ENCODE measurements at places on chromosomes 2 and 18.
A peak's percentile ranks its signal among the peaks of the same experiment; 100 is the strongest.

DNA sequence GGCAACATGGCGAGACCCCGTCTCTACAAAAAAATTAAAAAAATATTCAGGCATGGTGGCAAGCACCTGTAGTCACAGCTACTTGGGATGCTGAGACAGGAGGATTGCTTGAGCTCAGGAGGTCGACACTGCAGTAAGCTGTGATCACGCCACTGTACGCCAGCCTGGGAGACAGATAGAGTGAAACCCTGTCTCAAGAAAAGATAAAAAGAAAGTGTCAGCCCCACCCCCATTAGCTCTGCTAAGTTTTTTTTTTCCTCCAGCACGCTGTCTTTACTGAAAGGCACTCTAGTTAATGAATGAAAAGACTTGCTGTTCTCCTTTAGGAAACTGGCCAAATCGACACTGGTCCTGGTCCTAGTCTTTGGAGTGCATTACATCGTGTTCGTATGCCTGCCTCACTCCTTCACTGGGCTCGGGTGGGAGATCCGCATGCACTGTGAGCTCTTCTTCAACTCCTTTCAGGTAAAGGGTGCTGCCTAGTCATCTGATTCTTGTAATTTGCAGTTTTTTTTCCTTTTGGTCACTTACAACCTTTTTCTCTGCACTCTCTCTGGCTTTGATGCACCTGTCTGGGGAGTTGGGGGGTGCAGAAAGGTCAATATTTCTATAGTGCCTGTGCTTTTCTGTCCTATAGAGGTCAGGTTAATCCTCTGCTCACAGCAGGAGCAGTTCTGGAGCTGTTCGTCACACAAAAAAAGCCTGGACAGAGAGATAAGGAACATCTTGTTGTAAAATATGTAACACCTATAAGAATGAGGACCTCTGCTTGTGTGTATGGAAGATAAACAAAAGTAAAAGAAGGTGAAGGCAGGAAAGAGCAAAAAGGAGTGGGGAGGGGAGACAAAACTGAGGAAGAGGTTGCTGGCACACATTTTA, 82.3 kb downstream of the PTH2R start:
- no peak for DNase-seq

GRCh38 chr2:195613922-195614321, 43.1 kb upstream of the SLC39A10 start:
- no peak for DNase-seq

DNA sequence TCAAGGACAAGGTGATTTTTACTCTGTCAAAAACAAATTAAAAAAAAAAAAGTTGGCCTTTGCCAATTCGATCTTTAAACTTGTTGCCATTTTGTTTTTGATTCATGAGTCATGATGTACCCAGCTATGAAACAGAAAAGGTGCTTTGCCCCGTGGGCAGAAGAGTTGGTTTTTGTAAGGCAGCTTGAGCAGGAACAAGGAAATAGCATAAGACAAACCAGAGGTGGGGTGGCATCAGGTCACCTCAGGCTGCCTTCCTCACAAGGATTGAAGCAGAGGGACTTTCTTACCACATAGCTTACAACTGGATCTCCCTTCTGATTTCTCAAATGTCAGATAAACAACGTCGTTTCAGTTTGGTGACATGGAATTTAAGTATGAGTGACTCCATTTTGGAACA, 123.8 kb downstream of the ARL4C start:
- DNase-seq: no peak

GRCh38 chr2:41966431-41966893, 81.4 kb upstream of the PKDCC start:
- DNase-seq: no peak

- no peak for DNase-seq
These were observed 90.2 kb downstream of the EHD3 start for GRCh38 chr2:31324016-31324633.

DNA sequence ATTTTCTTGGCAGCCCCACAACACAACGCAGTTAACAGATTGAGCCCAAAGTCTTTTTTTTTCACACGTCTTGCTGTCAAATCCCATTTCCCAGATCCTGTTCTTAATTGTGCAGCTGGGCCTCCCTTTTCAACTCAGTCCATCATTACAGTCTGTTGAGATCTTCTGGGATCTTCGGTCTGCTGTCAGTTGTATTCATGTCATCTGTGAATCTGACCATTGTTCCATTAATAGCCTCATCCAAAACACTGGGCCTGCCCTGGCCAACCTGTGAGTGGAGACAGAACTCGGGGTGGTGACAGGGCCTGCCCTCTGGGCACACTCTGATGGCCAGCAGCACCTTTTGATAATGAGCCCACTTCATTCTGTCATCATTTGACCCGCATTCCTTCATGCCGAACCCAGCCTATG, 39.7 kb upstream of the SEMA4C start:
- DNase-seq: no peak

DNA sequence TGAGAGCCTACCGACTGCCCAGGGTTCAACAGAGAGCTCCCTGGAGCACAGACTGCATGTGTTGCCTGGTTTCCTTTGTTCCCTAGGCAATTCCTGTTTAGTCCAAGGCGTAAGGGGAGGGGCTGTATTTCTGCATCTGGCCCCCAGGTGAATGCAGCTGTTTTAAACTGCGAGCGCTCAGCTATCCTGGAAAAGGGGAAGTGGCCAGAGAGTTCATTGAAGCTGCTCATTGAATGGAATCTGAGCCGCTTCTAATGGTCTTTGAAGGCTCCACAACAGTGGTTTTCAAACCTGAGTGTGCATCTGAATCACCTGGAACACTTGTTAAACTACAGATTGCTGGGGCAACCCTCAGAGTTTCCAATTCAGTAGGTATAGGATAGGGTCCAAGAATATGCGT, 18.1 kb downstream of the MAPK4 start:
- DNase-seq: no peak

- DNase-seq: no peak
These were observed 21.3 kb upstream of the SPP2 start for GRCh38 chr2:234029150-234029733.

- DNase-seq: no peak
These were observed 66.0 kb downstream of the EIPR1 start for GRCh38 chr2:3311601-3312000.

DNA sequence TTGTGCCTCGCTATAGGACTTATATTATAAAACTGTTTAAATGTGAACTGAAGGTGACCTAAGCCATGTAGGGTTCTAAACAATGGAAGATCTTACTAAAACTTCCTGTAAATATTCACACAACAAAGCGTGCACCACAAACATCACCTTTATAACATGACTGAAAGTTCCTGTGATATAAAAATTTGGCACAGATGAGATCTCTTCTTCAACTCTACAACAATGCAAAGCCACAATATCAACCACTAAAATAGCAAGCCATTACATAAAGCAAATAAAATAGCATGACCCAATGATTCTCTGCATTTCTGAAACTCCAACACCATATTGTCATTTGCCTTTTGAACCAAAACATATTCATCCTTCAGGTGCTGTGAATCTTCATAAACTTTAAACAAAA, 3.5 kb downstream of the YES1 start:
- no peak for DNase-seq

- peak; percentile 5 for DNase-seq
These were observed 214.6 kb downstream of the SETBP1 start for GRCh38 chr18:44895176-44895798.

- DNase-seq: no peak
These were observed 112.8 kb upstream of the FN1 start for GRCh38 chr2:215548714-215549113.

GRCh38 chr2:187593697-187594096, 39.5 kb upstream of the TFPI start:
- DNase-seq: no peak

- no peak for DNase-seq
These were observed 133.6 kb upstream of the CAPN13 start for GRCh38 chr2:30940839-30941238.

DNA sequence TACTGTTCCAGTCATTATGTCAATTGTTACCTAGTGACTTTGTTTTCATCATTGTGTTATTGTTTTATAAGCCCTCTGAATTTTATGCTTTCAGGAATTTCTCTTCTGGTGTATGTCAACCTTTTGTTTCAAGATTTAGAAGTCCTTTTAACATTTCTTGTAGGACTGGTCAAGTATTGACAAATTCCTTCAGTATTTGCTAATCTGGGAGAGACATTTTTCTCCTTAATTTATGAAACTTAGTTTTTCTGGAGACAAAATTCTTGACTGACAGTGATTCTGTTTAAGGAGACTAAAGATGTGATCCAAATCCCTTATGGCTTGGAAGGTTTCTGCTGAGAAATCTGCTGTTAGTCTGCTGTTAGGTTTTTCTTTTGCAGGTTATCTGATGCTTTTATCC, 84.9 kb upstream of the NT5C1B start:
- DNase-seq: no peak

GRCh38 chr2:143704451-143705106, 575.4 kb downstream of the ARHGAP15 start:
- no peak for DNase-seq

GRCh38 chr18:61738488-61738887, 154.3 kb downstream of the RNF152 start:
- DNase-seq: no peak

DNA sequence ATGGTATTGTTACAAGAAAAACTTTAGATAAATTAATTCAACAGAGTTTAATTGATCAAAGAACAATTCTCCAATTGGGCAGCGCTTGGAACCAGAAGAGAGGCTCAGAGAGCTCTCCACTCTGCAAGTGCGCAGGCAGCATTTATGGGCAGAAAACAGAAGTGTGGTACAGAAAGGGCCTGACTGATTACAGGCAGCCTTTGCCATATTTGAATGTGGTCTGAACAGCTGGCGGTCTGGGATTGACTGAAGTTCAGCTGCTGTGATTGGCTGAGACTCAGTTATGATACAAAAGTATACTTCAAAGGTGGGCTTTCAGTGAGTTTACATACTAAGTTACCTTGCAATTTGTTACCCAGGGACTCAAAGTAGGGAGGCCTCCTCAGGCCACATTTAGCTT, 301.3 kb upstream of the ID2 start:
- DNase-seq: no peak

DNA sequence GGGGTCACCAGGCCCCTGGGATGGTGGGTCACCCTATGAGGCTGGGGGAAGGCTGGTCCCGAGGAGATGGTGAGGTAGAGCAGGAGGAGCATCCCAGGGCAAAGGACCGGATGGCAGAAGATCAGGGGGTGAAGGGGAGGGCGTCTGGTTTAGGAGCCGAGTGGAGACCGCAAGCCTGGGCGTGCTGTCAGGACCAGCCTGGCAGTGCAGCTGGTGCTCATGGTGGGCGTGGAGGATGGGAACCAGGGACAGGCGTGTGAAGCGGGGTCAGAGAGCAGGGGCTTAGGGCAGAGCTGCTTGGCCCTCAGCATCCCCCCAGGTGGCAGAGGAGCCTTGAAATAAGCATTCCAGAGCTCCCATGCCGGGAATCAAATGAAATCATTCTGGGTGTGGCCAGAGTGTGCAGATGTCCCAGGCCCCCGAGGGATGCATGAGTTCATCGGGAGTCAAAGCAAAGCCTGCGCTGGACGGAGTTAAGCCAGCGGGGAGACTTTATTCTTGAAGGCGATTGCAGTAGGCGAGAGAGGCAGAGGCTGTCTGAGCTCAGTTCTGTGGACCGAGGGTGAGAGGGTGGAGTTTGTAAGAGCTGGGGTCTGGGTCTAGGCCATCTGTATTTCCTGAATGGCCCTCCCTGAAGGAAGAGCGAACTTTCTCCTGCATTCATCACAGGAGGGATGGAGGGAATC, 33.1 kb upstream of the MBP start:
- DNase-seq: no peak

DNA sequence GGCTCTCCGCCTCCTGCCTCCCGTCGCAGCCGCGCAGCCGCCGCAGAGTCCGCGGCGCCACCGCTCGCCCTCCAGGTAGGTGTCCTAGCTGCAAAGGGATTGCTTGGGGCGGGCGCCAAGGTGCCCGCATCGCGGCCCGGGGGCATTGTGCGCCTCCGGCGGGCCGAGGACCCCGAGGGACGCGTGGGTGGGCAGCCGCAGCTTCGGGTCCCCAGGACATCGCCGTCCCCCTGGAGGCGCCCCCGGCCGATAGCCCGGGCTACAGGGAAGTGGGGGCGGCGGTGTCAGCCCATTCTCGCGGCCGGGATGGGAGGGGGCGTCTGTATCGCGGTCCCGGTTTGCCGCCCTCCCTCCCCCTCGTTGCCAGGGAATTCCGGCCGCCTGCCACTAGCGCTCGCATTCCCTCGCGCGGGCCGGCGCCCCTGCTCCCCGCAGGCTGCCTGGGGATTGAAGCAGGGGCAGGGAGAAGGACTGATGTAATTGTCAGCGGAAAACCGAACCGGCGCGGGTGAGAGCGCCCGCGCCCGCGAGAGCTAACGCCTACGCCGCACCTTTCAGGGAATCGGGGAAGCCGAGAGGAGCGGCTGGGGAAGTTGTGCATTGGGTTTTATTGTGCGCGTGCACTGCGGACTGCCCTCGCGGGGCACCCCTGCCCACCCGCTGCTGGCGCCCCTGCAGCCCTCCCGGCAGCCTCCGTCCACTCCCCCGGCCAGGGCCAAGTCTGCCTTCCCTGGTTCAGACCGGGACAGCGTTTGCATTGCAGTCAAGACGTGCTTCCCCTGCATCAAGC, 483 bp downstream of the OSBPL6 start:
- DNase-seq: no peak

- DNase-seq: no peak
These were observed 347.7 kb downstream of the KIAA1328 start for GRCh38 chr18:37176621-37176934.

GRCh38 chr18:10798727-10799550, 273.1 kb downstream of the NAPG start:
- no peak for DNase-seq

- no peak for DNase-seq
These were observed 159.7 kb downstream of the SPAG16 start for GRCh38 chr2:213443921-213444320.
